ENCODE measurements at places on chromosomes 7 and 10.

DNA sequence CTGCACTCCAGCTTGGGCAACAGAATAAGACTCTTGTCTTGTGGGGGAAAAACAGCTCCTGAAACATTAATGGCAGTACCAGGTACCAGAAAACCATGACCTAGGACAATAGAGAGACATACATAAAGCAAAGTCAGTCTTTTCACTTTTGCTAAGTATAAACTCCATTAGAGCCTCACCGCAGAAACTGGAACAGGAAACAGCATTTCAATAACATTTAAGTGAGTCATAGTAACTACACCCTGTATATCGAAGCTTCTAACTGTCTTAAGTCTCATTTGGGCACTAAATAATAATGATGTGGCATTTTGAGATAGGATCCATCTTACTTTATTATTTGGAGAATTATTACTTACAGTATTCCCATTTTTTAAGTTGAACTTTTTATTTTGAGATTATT is 517.8 kb upstream of the CELF2 start:
- no peak for DNase-seq

DNA sequence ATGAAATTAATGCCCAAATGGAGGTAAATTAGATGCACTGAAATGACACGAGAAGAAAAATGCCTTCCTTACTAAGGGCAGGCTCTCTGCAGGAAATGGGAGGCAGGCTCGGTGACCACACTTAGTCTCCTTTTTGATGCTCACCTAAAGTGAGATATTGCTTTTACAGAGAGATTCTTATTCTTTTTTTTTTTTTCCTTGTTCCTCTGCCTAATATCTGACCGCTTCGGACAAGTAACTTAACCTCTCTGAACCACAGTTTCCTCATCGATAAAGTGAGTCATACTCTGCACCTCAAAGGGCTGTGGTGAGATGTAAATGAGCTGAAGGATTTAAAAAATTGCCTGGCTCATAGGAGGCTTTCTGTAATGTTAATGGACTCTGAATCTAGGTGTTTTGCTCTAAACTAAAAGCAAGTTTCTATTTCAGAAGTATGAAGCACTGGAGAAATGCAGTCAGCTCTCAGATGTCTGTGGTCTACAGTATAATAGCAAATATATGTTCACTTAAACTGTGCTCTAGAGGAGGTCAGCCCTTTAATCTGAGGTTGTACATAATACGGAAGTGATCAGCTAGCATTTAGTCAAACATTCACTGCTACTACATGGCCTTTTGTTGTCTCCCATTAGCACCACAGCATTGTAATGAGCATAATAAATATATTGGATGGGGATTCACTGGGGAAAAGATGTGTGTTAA is 23.2 kb downstream of the NKX2-3 start:
- DNase-seq, result no peak

DNA sequence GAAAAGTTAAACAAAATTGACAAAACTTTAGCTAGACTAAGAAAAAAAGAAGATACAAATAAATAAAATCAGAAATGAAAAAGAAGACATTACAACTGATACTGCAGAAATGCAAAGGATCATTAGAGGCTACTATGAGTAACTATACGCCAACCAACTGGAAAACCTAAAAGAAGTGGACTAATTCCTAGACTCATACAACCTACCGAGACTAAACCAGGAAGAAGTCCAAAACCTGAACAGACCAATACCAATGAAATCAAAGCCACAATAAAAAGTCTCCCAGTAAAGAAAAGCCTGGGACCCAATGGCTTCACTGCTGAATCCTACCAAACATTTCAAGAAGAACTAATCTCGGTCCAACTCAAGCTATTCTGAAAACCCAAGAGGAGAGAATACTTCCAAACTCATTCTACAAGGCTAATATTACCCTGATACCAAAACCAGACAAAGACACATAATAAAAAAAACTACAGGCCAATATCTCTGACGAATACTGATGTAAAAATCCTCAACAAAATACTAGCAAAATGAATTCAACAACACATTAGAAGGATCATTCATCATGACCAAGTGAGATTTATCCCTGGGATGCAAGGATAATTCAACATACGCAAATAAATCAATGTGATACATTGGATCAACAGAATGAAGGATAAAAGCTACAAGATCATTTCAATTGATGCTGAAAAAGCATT is 20.3 kb downstream of the ELAPOR2 start:
- DNase-seq, result no peak

GRCh38 chr10:91022924-91023699 is 102.2 kb upstream of the ANKRD1 start:
- no peak for DNase-seq

Measured in stimulated activated CD8-positive, alpha-beta memory T cell treated with anti-CD3 and anti-CD28 coated beads, Interleukin-4, amount 100 ng/mL, for 1 hour (primary cell).